ELF-1 (cell line): ENCODE measurements at places on chromosomes 13 and 19.

DNA sequence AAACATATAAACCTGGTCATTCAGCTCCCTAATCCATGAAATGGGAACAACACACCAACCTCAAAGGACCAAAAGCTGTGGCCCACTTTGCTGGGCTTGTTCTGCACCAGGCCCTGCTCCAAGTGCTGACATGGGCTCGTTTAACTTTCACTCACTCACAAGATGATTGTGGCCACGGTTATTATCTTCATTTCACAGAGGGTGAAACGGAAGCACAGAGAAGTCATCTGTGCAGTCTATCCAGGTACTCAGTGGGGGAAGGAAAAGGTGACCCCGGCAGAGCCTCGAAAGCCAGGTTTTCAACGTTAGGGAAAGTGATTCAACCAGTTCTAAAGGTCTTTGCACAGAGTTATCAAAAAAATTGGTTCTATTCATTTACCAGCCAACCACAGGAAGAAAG, 68.0 kb downstream of the CRYL1 start:
- DNase-seq, result no peak

DNA sequence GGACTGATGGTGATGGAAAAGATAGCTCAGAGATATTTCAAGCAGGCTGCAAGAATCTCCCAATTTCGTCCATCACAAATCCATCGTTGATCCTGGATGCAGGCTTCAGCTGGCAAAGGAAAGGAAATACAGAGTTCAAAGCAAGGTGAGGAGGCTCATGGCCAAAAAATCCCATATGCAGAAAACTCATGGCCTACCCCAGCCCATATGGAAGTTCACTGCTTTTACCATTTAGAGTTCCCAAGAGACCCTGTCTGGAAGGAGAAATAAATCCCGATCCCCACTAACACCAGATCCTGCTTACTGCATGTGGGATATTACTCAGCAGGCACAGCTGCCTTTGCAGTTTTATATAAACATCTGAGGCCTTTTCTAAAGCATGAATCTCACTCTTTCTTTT, 412.9 kb upstream of the SPRY2 start:
- DNase-seq, result no peak

GRCh38 chr13:32428581-32429432, 877 bp upstream of the N4BP2L1 start:
- no peak for DNase-seq

GRCh38 chr19:5356428-5356827, 15.8 kb upstream of the PTPRS start:
- DNase-seq, result no peak

- no peak for DNase-seq
These were observed 258.5 kb downstream of the COG6 start for GRCh38 chr13:39913928-39914327.

DNA sequence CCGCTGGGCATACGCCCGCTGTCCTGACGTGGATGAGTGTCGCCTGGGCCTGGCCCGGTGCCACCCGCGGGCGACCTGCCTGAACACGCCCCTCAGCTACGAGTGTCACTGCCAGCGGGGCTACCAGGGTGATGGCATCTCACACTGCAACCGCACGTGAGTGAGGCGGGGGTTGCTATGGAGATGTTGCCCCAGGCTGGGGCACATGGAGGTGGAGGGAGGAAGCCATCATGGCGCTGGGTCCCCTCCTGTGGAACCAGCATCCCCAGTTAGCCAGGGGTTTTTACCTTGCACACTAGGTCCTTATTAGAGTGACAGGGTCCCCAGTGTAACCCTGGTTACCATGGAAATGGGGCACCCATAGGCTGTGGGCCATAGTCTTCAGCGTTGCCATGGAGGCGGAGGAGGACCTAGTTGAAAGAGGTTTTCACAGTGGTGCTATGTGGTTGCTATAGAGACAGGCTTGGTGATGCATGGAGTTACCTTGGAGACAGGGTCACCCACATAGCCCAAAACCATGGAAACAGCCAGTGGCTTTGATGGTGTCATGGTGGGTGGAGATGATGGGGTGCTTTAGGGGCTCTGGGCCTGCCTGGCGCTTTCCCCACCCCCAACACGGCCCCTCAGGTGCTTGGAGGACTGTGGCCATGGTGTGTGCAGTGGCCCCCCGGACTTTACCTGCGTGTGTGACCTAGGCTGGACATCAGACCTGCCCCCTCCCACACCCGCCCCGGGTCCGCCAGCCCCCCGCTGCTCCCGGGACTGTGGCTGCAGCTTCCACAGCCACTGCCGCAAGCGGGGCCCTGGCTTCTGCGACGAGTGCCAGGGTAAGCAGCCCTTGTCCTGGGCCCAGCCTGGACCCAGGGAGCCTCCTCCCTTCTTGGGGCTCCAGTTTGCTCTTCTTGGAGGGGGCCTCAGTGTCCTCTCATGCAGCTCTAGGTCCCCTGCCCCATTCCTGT, 27.1 kb downstream of the MEGF8 start:
- DNase-seq, result no peak

- no peak for DNase-seq
These were observed 107.4 kb upstream of the ARGLU1 start for GRCh38 chr13:106675311-106675710.

- DNase-seq, result no peak
These were observed 7.1 kb upstream of the NFIC start for GRCh38 chr19:3359015-3359918.

- no peak for DNase-seq
These were observed 309.8 kb downstream of the DNAJC15 start for GRCh38 chr13:43333176-43333575.

DNA sequence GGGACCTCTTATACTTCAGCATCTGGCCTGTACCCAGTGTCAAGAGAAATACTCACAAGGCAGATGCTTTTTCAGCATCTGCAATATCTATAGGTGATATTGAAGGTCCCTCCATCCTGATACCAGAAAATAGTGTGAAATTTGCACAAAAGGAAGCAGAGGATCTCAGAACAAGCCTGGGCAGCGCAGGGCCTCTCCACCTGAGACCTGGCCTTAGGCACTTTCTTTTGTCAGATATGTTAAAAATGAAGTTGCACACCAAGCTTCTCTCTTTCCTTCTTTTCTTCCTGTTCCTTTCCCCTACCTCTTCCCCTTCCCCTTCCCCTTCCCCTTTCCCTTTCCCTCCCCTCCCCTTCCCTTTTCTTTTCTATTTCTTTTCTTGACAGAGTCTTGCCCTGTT, 62.2 kb downstream of the ARHGEF18 start:
- no peak for DNase-seq

- DNase-seq, result peak; percentile 26
These were observed 51.7 kb downstream of the MYH14 start for GRCh38 chr19:50255115-50255514.

- peak; percentile 62 for DNase-seq
These were observed at the start of gene CFD for GRCh38 chr19:858868-859843. TSS of gene CFD (plus strand) at chr19:859664. CDS start at chr19:859690, 26 bp downstream.

DNA sequence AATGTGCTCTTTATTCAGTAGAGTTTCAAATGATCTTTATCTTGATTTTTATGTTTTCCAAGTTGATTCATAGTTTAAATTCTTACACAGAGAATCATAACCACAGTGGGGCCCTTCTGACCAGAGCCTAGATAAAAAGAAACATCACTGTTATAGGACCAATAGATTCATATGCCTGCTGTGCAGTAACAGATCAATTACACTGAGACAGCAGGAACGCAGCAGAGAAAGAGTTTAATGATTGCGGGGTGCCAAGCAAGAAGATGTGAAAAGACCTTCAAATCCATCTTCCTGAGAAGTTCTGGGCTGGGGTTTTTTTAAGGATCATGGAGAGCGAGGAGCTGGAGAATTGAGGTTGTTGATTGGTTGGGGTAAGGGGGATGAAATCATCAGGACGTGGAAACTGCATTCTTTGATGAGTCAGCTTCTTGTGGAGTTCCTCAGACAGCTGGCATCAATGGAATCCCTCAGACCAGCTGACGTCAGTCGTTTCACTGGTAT, 346.6 kb downstream of the TBC1D4 start:
- DNase-seq, result no peak

DNA sequence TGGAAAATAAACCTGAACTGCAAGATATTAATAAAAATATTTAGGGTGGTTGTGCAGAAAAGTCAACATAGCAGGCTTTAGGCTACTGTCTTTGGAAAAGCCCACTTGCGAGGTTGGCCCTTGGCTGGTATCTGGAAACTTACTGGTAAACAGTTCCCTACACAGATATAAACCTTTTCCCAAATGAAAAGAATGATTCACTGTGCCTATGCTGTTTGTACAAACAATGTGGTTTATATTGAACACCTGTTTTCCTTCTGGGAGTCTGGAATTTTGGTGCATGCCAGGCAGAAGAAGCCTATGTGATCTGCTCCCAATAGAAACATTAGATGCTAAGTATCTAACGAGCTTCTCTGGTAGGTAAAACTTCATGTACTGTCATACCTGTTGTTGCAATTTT, 29.7 kb upstream of the SOHLH2 start:
- no peak for DNase-seq

DNA sequence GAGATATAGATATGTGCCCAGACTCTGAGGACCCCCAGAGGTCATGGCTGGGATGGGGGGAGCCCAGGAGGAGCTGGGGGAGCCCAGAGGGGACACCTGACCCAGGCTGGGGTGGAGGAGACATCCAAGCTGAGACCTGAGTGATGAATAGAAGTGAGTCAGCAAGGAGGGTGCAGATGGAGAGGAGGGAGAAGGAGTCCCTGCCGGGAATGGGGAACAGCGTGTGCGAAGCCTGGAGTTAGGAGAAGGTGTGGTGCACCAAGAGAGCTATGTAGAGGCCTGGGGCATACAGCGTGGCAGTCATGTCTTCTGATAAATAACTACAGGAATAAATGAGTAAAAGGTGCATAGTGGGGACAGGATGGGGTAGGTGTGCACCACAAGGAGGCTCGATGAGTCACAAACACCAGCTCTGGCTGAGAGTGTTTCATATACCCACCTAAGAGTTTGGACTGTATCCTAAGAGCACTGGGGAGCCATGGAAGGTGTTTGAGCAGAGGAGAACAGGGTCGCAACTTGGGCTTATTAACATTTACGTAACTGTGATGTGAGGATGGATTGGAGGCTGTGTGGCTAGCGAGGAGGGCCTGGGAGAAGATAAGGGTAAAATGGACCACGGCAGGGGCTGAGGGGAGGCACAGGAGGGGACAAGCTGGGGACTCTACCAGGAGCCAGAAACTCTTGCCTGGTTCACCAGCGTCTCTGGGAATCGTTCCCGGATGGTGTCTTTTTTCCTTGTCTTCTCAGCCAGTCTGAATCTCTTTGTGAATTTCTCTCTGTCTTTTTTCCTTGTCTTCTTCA, 1.4 kb downstream of the CEACAM18 start:
- no peak for DNase-seq

- no peak for DNase-seq
These were observed 11.9 kb upstream of the GGACT start for GRCh38 chr13:100600461-100600860.

- DNase-seq, result no peak
These were observed 19.1 kb downstream of the SMARCA4 start for GRCh38 chr19:10979951-10980381.

- DNase-seq, result peak; percentile 69
These were observed 34.2 kb downstream of the COMP start for GRCh38 chr19:18756896-18757295.

- DNase-seq, result no peak
These were observed 205.4 kb downstream of the PDS5B start for GRCh38 chr13:32791545-32792172.

GRCh38 chr19:34733266-34733745, 737 bp upstream of the ZNF181 start:
- DNase-seq, result no peak
